ENCODE measurements at places on chromosomes 12 and 14. TPM values are rescaled to one million over a fixed set of nuclear protein-coding genes. Genes with fewer than 3 reads are reported as not detected.

ATL1 gene
- total RNA-seq = 57.2 TPM

GON7 gene
- 10.2 TPM for total RNA-seq

TIMM9 gene
- 20.1 TPM for total RNA-seq

CLEC2D gene
- 11.4 TPM for total RNA-seq

SLC7A7 gene
- 2.2 TPM for total RNA-seq

C12orf50 gene
- total RNA-seq = 0.36 TPM

INHBC gene
- not detected for total RNA-seq

SP1 gene
- 27.0 TPM for total RNA-seq

ADAM21 gene
- total RNA-seq = 0.18 TPM

LAG3 gene
- 0.36 TPM for total RNA-seq

TSPAN9 gene
- 70.4 TPM for total RNA-seq

SSTR1 gene
- 3.4 TPM for total RNA-seq

IGFBP6 gene
- 5.5 TPM for total RNA-seq

All from cerebellum (tissue), 4 donors.